ENCODE measurements at places on chromosomes 3 and 15.

DNA sequence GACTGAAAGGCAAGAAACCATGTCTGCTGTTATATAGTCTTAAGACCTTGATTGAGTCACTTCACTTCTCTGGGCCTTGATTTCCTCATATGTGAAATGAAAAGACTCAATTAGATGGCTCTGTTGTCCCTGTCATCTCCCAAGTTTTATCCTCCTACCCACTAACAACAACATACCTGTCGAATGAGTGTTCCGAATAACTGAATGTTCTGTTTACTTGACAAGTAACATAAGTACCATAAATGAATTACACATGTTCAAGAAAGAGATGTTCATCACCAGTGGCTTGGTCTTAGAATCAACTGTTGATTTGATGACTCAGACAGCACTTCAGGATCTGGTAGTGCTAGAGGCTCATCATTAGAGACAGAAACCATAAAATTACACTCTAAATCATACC, 311.7 kb downstream of the VPS13C start:
- DNase-seq = no peak

- no peak for DNase-seq
Observed at GRCh38 chr15:69606144-69606543, 153.5 kb downstream of the RPLP1 start.

- DNase-seq = no peak
Observed at GRCh38 chr15:50018491-50018890, 100.5 kb downstream of the ATP8B4 start.

GRCh38 chr3:72036899-72037298, 252.0 kb upstream of the PROK2 start:
- no peak for DNase-seq

DNA sequence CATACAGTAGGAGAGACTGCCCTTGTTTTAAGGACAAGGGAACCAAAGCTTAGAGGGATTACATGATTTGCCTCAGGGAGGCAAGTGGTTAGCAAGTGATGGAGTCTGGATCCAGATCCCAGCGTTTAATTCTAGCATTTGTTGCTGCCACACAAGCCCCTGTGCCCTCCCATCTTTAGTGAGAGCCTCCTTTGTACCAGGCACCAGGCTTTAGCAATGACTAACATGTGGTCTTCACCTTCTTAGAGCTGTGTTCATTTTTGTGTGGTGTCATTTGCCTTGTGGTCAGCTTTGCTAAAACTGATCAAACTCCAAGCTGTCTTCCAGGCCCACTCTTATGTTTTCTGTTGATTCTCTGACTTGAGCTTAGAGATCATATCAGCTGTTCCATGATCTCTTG, 290.5 kb downstream of the RPLP1 start:
- no peak for DNase-seq

DNA sequence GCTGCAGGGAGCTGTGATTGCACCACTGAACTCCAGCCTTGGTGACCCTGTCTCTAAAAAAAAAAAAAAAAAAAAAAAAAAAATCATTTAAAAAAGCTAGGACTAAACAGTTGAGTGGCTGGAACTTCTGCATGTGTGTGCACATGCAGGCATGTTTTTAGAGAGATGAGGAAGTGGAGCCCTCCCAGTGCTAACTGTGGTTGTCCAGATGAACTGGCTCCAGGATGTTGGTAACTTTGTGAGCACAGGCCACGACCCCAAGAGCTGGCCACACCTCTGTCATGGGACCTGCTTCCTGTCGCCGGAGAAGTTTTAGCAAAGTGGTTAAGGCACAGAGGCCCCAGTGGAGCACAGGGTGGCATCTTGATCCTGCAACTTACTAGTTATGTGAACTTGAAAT, 27.0 kb downstream of the CHCHD6 start:
- DNase-seq = no peak

GRCh38 chr15:80641384-80641783, 53.7 kb upstream of the ABHD17C start:
- DNase-seq = no peak

DNA sequence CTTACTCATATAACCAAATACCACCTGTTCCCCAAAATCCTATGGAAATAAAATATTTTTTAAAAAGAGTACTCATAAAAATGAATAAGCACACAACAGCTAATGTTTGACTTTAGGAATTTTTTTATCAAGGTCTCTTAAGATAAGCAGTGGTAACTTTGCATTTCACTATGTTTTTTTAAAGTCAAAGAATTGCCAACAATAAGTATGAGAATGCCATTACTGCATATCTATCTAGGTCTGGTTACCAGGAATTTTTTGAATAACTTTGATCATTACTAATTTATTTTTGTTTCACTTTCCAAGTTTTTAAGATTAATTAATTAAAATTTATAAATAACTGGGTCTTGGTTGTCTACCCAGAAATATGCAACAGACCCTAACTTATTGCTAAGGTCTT, 41.5 kb downstream of the PLSCR4 start:
- DNase-seq = no peak
